ENCODE measurements at places on chromosomes 3 and 15.

DNA sequence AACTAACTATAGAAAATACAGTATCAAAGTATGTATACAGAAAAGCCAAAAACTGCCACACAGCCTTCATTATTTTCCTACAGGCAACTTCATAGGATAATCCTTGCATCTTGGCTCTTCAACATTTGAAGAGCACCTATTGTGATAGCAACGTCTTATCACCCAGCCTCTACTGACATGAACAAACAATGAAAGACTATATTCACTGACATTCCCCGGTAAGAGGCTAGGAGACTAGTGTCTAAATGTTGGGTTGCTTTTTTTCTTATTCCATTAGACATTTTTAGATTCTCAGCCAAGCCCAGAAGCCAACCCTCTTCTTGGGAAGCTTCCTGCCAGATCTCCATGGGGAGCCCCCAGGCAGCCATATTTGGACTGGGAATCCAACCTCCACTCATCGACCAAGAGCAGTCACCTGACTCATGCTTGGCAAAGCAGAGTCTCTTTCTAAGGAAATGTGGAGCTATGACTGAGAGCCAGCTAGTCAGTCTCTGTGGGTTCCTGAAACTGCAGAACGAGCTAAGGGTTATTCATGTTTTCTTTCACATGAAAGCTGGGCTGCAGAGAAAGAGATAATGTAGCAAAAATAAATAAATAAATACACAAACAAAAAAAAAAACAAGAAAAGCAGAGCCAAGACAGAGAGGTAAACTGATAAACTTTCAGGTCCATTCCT, 227.5 kb downstream of the MAGI1 start:
- DNase-seq, result no peak

- no peak for DNase-seq
These were observed 330.7 kb upstream of the TPM1 start for GRCh38 chr15:62711691-62712454.

GRCh38 chr3:101169516-101169915, 150.9 kb downstream of the IMPG2 start:
- no peak for DNase-seq

GRCh38 chr3:99396651-99397275, 241.6 kb upstream of the COL8A1 start:
- DNase-seq, result no peak

- DNase-seq, result no peak
These were observed 63.7 kb downstream of the ALCAM start for GRCh38 chr3:105430455-105430854.

GRCh38 chr3:49534581-49535441, 19.5 kb upstream of the BSN start:
- DNase-seq, result no peak

DNA sequence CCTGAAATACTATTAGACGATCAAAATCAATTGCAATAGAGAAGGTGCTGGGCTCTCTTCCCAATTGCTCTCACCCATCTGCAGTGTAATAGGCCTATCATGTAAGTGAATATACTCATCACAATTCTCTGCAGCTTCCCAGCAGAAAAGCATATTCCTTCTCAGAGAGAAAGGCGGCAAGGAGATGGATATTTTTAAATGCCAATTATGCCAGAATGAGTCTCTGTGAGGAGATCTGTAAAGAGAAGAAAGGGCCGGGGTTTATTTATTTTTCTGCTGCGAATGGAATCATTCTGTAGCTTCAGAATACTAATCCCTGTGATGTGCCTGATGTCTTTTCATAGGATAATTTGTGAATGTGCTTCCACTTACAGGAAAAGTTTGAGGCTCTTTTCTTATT, 112.0 kb downstream of the APBA2 start:
- no peak for DNase-seq

DNA sequence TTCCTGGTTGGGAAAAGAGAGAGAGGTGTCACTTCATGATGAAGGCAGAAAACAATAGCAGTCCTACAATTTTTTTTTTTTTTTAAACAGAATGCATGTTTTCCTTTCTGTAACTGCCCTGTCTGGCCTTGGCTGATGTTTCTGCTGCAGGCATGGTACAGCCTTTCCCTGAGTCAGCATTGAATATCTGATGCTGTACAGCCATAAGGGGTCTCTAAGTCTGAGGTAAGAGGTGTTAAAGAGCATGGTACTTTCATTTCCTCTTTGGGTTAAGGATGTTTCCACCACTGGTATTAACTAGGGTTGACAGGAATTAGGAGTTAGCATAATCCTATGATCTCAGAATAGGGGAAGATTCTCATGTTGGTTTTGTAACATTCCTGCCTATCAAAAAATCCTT, 147.4 kb downstream of the CHST2 start:
- no peak for DNase-seq

GRCh38 chr15:51726302-51727073, 11.0 kb downstream of the LYSMD2 start:
- DNase-seq, result peak; percentile 34

Measured in hematopoietic multipotent progenitor cell treated with erythropoietin and hydrocortisone succinate and interleukin-3 and kit ligand, for 15 days (in vitro differentiated cells).